Stimulated activated CD4-positive, alpha-beta T cell treated with anti-CD3 and anti-CD28 coated beads, Interleukin-2, amount 100 ng/mL, for 4 hours (primary cell): ENCODE measurements at places on chromosomes 12 and 14.

DNA sequence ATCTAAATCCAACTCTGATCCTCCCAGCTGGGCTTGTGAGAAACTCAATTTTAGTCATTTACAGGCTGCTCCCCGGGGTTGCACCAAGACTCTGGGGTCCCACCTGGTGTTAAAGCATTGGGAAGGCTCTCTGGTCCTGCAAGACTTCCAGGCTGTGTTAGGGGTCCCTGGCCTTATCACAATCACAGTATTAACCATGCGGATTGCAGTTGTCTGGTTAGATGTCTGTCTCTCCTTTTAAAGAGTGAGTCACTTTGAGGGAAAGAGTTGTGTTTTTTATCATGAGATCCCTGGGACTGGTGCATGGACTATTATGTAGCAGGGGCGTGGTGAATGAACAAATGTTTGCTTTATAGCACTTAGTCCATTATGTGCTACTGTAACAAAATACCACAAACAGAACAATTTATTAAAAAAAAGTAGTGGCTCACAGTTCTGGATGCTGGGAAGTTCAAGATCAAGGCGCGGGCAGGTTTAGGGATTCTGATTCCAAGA, 531.4 kb downstream of the FUT8 start:
- no peak for DNase-seq

GRCh38 chr14:101230851-101231550, 327.5 kb upstream of the RTL1 start:
- no peak for DNase-seq

DNA sequence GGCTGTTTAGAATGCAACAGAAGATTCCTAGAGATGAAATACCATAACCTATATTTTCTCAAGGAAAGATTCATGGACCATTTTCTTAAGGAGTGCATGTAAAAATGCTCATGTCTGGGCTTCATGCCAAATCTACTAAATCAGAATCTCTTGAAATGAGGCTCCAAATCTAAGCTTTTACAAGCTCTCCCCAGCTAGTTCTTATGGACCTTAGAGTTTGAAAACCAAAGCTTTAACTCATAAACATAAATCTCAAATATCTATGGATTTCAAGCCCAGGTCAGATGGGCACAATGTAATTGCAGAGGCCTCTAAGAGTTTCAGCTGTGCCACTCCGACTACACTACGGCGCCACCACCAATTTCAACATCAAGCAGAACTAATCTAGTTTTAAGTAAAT, 117.3 kb upstream of the CAND1 start:
- no peak for DNase-seq

DNA sequence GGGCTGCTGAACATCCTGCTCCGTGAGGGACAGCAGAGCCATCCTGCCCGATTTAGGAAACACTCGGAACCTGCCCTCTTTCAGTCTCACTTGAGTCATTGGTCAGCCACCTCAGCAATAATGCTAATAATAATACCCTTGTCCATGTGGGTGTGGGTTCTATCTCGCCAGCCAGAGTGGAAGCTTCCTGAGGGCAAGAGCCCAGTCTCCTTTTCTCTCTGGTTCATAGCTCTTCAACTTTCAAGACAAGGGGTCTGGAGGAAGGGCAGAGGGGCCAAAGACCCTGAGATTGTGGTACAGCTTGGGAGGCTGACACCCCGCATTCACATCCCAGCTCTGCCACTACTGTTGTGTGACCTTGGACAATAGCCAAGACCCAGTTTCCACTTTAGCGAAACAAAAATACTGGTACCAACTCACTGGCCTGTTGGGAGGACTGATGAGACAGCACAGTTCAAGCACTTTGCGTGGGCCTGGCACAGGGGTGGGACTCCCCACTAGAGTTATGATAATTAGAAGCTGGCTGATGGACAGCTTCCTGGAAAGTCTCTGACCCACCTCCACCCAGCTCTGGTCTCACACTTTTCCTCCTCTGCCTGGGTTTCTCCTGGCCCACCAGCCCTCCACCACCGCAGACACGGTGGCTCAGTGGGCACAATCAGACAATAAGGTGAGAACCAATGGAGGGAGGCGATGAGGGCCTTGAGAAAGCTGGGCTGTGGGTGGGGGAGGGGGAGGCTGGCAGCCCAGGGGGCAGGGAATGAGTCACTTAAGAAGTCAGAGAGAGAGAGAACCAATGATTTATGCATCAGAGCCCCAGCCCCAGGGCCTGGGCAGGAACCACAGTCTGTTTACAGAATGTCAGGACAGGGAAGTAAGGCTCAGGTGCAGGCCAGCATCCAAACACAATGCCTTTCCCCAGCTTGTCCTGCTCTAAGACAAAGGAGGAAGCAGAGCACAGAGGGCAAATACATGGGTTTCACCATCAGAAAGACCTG, 9.6 kb downstream of the FAIM2 start:
- DNase-seq, result no peak

DNA sequence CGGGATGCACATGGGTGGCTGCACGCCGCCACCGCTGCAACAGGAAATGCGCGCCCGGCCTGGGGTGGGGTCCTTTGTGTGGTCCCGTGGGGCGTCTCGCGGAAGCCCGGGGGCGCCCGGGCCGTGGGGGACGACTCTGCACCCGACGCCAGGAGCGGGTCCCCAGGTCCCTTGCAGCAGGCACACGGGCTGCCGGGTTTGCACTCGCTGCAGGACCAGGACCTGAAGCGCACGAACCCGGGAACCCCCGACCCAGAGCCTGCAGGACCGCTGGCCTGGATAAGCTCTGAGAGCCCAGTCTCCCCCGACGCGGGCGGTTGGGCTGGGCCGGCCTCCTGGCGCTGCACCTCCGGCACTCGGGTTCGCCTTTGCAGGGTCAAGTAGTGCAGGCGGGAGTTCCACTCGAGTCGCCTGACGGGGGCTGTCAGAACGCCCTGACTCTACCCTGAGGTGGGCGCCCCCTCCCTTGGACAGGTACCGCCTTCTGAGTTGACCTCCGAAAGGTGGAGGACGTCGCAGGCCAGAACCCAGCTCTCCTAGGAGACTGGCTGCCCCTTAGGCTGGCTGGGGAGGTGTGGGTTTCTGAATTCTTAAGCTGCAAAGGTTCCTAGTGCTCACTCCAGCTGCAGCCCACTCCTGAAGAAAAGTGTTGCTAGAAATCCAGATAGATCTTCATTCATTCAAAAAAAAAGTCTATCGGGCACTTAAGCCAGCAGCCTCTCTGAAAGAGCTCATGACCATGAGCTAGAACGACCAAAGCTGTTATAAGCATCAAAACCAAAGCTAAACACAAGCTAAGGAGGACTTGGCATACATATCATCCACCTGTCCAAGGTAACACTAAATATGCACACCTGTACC, 68.0 kb downstream of the RNF34 start:
- DNase-seq, result no peak

GRCh38 chr12:120639771-120640721, at the start of gene CABP1:
Gene CABP1 (plus strand): TSS chr12:120640626. CDS start chr12:120640686, 60 bp downstream.
- DNase-seq, result peak; percentile 64

DNA sequence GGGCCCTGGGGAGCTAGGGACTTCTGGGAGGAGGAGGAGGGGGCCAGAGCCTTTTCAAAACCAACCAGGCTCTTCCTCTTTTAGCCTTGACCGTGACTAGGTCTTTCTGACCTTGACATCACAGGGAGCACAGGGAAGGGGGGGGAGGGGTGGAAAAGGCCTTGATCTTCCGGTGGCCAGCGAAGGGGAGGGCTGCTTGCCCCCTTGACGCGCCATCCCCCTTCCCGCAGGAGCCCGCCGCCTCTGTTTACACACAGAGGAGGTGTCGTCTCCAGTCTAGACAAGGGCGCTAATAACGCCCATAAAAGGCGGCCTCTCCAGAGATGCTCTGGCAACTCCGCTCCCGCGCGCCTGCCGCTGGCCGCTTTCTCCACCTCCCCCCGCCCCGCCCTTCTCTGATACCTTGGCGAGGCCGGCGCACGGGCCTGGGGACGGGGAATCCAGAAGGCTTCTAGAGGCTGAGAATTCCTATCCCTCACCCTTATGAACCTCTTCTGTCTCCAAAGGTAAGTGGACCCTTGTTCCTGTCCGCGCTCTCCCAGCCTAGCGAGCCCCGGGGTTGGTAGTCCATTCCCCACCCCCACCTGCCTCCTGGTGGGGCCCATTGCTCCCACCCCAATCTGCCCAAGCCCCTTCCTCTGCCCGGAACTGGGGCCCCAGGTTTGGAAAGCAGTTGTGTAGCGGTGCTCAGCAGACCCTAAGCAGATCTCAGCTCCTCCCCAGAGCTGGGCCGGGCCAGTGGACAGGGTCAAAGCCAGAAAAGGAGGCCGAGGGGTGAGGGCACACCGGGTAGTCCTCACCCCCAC, 4.9 kb upstream of the HOXC12 start:
- DNase-seq, result no peak

GRCh38 chr12:16100206-16100605, 177.3 kb downstream of the SLC15A5 start:
- DNase-seq, result no peak
